ENCODE measurements at places on chromosomes 16 and 17.

GRCh38 chr16:58343562-58343961 lies 48.7 kb upstream of the GINS3 start:
- H3K36me3 ChIP-seq = no peaks in the 10 kb centered on the region
- DNase-seq = no peak
- peaks cover 8% of the 10 kb centered on the region for H3K27me3 ChIP-seq
- no peak overlapping the region for H3K4me3 ChIP-seq
- H3K27ac ChIP-seq = no peak overlapping the region

GRCh38 chr16:57022445-57022844 lies 33.1 kb downstream of the NLRC5 start:
- H3K4me1 ChIP-seq = no peaks in the 10 kb centered on the region
- H3K36me3 ChIP-seq = peaks cover 37% of the 10 kb centered on the region
- H3K27me3 ChIP-seq = no peaks in the 10 kb centered on the region
- no peak overlapping the region for H3K27ac ChIP-seq

- peak; percentile 91 for DNase-seq
- no peak overlapping the region for H3K4me3 ChIP-seq
- no peak overlapping the region for H3K27ac ChIP-seq
- H3K27me3 ChIP-seq = no peaks in the 10 kb centered on the region
- no peaks in the 10 kb centered on the region for H3K36me3 ChIP-seq
- no peaks in the 10 kb centered on the region for H3K4me1 ChIP-seq
Measured at GRCh38 chr16:14409563-14409962, 220.5 kb downstream of the PARN start.

DNA sequence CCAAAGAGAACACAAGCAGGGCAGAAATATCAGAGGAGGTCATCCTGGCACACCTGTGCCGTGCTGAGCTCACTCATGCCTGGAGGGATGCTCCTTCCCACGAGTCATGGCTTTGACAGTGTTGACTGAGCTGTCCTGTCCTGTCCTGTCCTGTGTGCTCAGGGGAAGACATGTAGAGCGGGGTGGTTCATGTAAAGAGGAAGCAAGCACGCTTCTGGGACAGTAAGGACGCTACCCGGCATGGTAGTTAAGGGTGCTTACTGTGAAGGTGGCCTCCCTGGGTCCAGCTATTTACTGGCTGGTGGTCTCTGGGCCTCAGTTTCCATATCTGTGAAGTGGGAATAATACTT lies 398 bp downstream of the LGALS9 start:
- H3K27me3 ChIP-seq = no peaks in the 10 kb centered on the region
- peaks cover 17% of the 10 kb centered on the region for H3K36me3 ChIP-seq
- peaks cover 10% of the 10 kb centered on the region for H3K4me1 ChIP-seq
- H3K4me3 ChIP-seq = no peak overlapping the region
- no peak overlapping the region for H3K27ac ChIP-seq

- no peak for DNase-seq
- H3K4me3 ChIP-seq = no peak overlapping the region
- H3K36me3 ChIP-seq = no peaks in the 10 kb centered on the region
- no peaks in the 10 kb centered on the region for H3K27me3 ChIP-seq
- H3K27ac ChIP-seq = peak overlapping the region; percentile 34
- peaks cover 51% of the 10 kb centered on the region for H3K4me1 ChIP-seq
Measured at GRCh38 chr17:17691468-17692263, 10.4 kb downstream of the RAI1 start.

DNA sequence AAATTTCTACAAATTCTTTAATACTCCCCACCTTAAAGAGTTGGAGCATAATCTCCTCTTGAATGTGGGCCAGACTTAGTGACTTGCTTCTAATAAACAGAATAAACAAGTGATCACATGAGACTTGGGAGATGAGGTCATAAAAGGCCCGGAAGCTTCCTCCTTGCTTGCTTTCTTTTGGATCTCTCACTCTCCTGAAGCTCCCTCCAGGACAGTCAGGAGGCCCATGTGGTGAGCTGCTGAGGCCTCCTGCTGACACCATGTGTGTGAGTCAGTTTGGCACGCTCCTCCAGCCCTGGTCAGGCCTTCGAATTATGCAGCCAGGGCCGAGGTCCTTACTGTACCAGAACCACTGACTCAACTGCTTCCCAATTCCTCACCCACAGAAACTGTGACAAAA lies 53.2 kb downstream of the NDEL1 start:
- no peak overlapping the region for H3K4me3 ChIP-seq
- H3K27me3 ChIP-seq = no peaks in the 10 kb centered on the region
- DNase-seq = peak; percentile 98

All from IMR-90 (cell line).